CD4-positive, alpha-beta T cell treated with Interleukin-21 for 1 hour (primary cell): ENCODE measurements at places on chromosomes 1 and 21.

DNA sequence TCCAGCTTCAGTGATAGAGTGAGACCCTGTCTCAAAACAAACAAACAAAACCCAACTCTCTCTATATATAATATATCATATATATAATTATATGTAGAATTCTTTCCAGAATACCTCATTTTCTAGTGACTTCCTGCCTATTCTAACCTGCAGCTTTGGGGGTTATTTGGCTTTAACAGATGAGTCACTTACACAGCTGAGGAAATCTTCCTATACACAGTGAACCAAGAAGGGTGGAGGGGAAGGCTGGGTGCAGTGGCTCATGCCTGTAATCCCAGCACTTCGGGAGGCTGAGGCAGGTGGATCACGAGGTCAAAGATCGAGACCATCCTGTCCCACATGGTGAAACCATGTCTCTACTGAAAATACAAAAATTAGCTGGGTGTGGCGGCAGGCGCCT, 9.2 kb downstream of the RAB29 start:
- DNase-seq = no peak

GRCh38 chr21:46100020-46100419, 2.1 kb downstream of the COL6A2 start:
- DNase-seq = no peak

- DNase-seq = no peak
Measured at GRCh38 chr1:226092965-226093364, 30.4 kb downstream of the H3-3A start.

DNA sequence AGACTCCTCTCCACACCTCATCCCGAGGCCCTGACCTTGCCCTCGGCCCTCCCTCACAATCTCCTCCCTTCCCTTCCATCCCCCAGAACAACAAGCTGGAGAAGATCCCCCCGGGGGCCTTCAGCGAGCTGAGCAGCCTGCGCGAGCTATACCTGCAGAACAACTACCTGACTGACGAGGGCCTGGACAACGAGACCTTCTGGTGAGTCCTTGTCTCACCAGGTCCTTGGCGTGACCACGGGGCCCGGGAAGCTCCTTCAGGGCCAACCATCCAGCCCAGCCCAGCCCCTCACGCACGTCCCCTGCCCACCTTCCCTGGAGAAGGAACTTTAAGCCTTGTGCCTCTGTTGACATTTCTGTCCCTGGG, 15.6 kb downstream of the PODN start:
- no peak for DNase-seq
